Ascending aorta (tissue), 2 donors: ENCODE measurements at places on chromosomes 3 and 15.

DNA sequence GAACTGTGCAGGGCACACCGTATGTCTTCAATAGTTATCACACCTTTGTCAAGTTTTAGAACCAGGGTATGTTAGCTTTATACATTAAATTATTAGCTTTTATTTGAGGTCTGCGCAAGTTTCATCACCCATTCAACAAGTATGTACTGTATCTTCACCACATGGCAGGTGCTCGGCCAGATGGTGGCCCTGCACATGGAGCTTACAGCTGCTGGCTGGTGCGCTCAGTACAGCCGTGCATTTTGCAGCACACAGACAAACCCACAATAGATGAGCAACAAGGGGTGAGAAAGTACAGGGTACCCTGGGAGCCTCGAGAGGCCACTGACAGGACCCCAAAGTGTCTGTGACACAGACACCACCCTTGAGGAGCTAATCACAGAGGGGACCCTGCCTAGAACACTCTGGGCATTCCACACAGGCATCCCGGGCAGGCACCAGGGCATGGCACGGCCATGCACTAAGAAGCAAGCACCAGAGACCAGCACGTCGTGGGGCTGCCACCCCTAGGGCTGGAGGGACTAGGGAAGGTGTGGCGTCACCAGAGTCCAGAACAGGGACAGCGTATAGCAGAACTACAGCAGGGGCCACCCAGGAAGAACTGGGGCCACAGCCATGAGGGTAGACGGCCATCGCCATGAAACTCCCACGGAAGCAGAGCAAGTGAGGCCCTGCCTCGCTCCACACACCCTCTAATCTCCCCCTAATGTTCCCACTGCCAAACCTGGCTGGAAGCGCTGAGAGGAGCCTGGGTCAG is 27.4 kb downstream of the ZXDC start:
- H3K36me3 ChIP-seq, result peaks cover 32% of the 10 kb centered on the region
- H3K4me3 ChIP-seq, result no peak overlapping the region
- DNase-seq, result no peak
- no peaks in the 10 kb centered on the region for H3K4me1 ChIP-seq

GRCh38 chr15:60840703-60841411 is 361.9 kb upstream of the ICE2 start:
- no peaks in the 10 kb centered on the region for H3K4me1 ChIP-seq
- H3K36me3 ChIP-seq, result no peaks in the 10 kb centered on the region
- no peak overlapping the region for H3K4me3 ChIP-seq
- no peaks in the 10 kb centered on the region for H3K27me3 ChIP-seq

- peaks cover 4% of the 10 kb centered on the region for H3K4me1 ChIP-seq
- H3K27ac ChIP-seq, result no peak overlapping the region
- no peak for DNase-seq
Measured at GRCh38 chr15:99923711-99924110, 190.5 kb upstream of the LYSMD4 start.

GRCh38 chr3:129187857-129188256 is 4.2 kb upstream of the CNBP start:
- H3K27ac ChIP-seq, result no peak overlapping the region
- H3K4me1 ChIP-seq, result peaks cover 2% of the 10 kb centered on the region
- H3K27me3 ChIP-seq, result no peaks in the 10 kb centered on the region
- DNase-seq, result no peak
